ENCODE measurements at places on chromosomes 5 and 9.

DNA sequence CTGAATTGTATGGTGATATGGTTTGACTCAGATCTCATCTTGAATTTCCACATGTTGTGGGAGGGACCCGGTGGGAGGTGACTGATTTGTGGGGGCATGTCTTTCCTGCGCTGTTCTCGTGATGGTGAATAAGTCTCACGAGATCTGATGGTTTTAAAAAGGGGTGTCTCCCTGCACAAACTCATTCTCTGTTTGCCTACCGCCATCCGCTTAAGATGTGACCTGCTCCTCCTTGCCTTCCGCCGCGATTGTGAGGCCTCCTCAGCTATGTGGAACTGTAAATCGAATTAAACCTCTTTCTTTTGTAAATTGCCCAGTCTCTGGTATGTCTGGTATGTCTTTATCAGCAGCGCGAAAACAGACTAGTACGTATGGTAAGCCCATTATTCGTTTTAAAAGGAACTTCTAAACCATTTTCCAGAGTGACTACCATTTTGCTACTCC is 48.7 kb downstream of the SLC36A1 start:
- no peak for DNase-seq

- no peak for DNase-seq
Measured at GRCh38 chr5:9108162-9108561, 437.7 kb downstream of the SEMA5A start.

- no peak for DNase-seq
Measured at GRCh38 chr9:72926506-72926905, 26.3 kb downstream of the ALDH1A1 start.

DNA sequence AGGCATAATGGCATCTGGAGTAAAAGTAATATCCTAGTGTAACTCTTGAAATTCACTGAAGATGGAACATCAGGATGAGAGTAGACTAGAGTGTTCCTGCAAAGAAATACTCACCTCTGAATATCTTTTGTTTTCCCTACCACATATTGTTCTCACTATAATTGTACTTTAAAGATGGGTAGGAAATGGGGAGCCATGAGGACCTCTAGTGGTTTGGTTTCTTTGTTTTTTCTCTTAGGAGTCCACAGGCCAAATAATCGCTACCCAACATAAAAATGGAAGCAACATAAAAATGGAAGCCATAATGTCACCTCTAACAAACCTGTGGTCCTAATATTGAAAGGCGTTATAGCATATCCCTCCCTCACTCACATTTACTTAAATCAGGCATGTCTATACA is 2375.8 kb downstream of the MAT2B start:
- no peak for DNase-seq
